DMS 273 treated with DMSO at 0.1 percent for 48 hours (cell line): ENCODE measurements at places on chromosomes 5 and 9.

DNA sequence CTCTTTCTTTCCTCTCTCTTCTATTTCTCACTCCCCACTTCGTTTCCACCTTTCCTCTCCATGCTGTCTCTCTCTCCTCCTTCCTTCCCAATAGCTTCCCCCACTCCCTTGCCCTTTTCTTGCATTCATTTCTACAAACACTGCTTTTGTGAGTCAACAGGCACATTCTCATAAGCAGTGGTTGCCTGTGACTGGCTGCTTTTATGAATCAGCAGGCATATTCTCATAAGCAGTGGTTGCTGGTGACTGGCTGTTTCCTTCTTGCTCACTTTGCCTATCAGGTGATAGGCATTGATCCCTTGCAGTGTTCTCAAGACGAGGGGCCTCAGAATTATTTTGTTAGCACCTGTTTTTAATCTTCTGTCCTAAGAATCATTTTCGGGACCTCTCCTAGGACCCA is 116.1 kb upstream of the ACTBL2 start:
- no peak for DNase-seq

- no peak for DNase-seq
These were observed 91.7 kb upstream of the ADAMTSL1 start for GRCh38 chr9:18382243-18382642.

DNA sequence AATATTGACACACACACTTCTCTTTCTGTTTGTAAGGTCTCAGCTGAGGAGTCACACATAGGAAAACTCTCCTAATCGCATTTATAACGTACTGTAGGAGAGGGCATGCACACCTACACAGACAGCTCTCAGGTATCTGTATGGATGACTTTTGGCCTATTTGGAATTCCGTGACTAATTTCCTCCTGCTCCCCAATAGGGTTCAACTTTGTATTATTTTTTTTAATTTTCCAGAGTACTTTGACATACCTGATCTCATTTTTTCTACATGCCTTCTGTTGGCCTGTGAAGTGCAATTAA is 195.9 kb downstream of the ARHGAP26 start:
- no peak for DNase-seq

DNA sequence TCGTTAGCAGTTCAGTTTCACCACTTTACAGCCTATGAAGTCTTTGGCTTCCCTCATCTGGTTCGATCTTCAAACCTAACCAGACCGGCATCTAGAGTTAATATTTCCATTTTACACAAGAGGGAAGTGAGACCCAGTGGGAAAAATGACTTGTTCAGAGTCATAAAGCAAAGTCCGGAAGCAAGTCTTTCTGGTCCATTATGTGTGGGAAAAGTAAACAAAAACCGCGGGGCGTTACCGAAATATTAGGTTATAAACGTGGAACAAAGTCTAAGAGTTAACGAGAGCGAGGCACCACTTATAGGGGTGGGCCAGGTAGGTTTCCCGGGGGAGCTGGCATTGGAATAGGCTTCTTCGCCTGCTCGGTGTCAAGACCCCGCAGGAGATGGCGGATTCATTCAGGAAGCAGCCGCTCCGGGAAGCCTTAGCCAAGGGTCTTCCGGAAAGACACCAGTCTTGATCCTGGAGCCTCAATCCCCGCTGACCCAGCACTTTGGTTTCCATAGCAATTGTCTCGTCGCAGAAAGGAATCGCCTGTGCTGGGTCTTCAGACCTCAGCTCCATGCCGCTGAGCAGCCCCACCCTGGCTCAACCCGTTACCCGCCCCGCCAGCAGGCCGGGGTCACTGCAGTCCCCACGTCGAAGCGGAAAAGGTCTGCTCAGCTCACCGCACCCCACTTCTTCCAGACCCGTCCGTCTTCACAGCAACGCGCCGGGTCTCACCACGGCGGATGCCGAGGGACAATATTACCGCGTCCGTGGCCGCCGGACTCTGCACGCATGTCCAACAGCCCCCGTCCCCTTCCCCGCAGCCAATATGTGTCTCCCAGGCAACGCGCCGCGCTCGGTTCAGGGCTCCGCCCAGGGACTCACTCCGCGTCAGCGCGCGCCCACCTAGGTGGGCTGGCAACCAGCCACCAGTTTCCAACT is at the start of gene C5orf52:
TSS of gene C5orf52 (plus strand) at position 872 of the 930 bp plus-strand sequence. CDS start 82 bp downstream, outside the sequence.
- no peak for DNase-seq

DNA sequence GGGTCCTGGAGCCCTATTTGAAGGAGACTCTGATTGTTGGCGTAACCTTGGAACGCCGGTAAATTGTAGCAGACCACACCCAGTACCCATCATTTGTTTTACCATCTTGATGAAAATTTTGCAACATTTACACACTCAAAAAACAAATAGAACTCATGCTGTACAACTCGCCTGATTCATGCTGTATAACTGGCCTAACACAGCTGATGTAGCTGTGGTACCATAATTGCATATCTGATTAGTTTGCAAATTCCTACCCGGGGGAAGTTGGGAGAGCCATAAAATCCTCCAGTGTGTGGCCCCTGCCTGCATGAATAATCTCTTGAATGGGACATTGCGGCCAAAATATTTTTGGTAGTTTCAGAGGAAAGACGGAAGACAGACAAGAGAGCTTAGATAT is 9.7 kb downstream of the NIPAL4 start:
- DNase-seq = no peak

GRCh38 chr9:91720313-91720712 is 229.7 kb downstream of the ROR2 start:
- DNase-seq = no peak

GRCh38 chr5:17398431-17398830 is 99.6 kb upstream of the TAF11L2 start:
- peak; percentile 60 for DNase-seq

GRCh38 chr9:128786681-128787601 is at the start of gene TBC1D13:
TSS of gene TBC1D13 (plus strand) at chr9:128787253. CDS start at chr9:128787354, 101 bp downstream.
- DNase-seq = peak; percentile 64

DNA sequence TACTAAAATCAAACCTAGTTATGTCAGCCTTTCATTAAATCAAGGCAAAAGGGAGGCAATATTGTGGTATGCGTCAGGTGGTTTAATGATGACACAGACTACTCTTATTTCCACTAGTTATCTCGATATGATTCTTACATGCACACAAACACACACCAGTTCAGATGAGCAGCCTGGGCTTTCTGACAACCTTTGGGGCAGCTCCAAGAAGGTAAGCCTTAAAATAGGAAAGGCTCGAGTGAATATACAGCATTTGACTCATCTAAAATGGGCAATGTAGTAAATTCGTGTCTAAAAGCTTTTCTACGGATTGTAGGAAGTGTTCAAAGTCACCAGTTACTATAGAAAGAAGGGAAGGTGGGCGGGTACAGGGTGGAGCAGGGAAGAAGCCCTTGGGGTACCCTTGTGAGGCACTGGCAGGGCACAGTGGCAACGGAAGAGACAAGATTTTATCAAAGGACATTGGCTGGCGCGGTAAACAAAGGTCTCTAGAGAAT is 1.9 kb downstream of the ANKH start:
- no peak for DNase-seq

DNA sequence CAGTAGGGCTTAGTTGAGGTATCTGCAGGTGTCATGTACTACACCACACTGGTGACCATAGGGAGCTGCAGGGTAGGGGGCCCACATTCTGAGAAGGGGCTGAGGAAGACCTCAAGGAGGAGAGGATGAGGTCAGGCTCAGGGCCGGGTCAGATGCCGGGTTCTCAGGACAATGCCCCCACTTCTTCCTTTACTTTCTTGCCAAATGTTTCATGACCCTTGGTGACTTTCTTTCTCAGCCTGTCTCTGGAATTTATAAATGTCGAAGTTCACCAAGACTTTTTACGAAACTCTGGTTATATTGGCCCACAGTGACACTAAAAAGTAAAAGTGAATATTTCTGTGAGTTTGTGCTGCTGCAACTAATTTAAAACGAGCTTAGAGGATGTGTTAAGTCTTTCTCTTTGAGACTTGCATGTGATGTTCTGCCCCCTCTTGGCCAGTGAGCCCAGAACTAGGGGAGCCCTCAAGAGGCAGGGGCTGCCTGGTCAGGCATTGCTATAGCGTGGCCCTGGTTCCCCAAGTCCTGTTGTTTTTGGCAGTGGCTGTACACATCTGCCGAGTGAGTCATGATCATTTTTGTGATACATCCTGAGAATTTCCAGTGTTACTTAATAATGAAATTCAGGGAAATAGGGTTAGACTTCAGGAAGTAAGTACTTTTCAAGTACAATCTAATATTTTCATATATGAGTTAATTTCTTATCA is 11.2 kb downstream of the ACO1 start:
- DNase-seq = no peak

DNA sequence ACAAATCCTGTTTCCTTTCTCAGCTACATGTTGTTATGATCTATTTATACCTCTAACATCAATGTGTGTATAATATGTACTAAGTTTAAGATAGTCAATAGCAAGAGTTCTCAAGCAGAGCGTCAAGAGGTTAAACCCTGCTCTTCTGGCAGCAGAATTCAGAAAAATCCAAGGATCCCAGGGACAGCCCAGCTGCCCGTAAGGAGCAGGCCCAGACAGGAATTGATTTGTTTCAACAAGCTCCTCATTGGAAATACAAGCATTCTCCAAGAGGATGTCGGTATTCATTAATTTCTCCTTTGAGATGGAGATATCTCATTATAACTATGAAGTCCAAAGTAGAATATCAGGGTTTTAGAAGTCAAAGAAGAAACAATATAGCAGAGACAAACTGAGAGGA is 14.9 kb downstream of the EFNA5 start:
- DNase-seq = no peak

DNA sequence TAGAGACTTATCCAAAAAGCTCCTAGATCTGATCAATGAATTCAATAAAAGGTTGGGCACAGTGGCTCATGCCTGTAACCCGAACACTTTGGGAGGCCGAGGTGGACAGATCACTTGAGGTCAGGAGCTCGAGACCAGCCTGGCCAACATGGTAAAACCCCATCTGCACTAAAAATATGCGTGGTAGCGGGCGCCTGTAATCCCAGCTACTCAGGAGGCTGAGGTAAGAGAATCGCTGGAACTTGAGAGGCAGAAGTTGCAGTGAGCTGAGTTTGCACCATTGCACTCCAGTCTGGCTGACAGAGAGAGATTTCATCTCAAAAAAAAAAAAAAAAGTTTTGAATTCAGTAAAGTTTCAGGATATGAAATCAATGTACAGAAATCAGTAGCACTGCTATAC is 20.0 kb downstream of the DCTN4 start:
- DNase-seq = no peak

- DNase-seq = no peak
These were observed 16.6 kb downstream of the GGTA1 start for GRCh38 chr9:121483049-121483448.

DNA sequence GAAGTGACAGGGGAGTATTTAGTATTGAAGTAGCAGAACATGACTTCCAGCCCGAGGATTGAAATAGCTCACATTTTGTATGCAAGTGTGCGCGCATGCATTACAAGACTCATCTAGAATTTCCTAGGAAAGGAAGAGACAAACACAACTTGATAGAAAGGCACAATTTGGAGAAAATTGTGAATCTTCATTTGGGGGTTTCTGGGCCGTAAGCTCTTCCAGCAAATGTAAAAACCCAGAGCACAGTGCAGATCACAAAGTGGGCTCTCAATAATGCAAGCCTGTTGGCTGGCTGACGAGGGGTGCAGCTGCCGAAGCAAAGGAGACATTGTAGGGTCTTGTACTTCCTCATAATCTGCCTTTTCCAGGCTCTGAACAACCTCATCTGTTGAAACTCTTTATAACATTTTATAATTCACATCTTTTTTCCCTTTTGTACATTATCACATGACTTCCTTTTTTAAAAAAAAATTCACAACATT is 109.0 kb downstream of the BAAT start:
- no peak for DNase-seq

DNA sequence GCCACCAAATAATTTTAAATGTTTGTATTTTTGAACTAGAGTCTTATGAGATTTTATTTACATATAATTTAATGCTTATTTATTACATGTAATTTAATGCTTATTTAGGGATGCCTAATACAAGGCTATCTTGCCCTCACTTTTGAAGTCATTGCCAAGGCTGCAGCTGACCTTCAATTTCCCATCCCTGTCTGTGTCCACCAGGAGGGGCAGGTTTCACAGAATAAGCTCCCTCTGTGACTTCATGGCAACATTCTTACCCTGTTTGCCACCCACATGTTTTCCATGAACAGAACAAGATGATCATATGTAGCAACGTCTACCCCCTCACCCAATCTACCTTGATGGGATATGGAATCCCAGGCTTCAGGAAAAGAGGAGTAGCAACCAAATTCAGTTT is 27.0 kb downstream of the C5 start:
- no peak for DNase-seq

GRCh38 chr5:179827680-179828079 is 7.0 kb downstream of the SQSTM1 start:
- DNase-seq = no peak

- no peak for DNase-seq
These were observed 19.7 kb downstream of the BRD3OS start for GRCh38 chr9:134044944-134045343.

GRCh38 chr9:85631809-85632208 is 109.9 kb downstream of the AGTPBP1 start:
- no peak for DNase-seq

- DNase-seq = no peak
These were observed 5.8 kb upstream of the ENTPD8 start for GRCh38 chr9:137446851-137447471.

DNA sequence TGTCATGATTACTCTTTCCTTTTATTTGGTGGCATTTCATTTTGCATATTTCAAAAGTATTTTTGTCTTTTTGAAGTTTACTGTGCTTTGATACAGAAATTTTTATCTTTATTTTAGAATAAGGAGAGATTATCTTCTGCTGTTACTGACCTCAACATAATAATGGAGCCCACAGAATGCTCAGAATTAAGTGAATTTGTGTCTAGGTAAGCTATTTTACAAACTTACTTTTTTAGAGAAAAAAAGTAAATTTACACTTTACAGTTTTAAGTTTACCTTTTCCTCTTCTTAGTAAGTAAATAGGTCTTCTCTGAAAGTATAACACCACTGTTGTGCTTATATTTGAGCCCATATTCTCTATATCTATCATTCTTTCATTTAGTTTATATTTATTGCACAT is 19.8 kb downstream of the CENPP start:
- DNase-seq = no peak

DNA sequence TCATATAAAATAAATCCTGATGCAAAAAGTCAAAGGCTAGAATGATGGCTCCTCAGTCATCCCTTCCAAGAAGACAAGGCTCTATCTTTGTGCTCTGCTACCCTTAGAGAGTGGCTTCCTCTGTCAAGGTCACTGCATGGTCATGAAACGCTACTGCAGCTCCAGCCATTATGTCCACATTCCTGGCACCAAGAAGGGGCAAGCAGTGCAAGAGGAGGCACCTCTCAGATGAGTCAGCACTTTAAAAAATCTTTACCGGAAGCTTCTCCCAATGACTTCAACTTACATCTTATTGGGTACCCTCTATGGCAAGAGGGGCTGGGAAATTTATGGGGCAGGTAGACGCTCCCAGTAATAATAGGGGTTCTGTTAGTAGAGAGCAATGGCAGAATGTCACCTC is 129.5 kb upstream of the CPEB4 start:
- no peak for DNase-seq

DNA sequence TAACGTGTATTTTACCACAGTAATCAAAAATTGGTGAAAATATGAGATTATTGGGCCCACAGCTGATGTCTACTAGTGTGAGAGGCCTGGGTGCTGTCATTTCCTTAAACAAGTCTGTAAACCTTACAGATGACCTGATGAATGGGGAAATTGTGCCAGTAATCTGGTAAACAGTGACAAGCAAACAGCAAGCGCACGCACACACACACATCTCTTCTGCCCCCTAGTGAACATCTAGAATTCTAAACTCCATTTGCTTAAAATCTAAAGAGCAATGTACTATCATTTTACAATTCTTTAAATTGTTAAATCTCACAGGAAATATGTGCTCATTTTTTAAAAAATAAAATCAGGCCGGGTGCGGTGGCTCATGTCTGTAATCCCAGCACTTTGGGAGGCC is 7.5 kb upstream of the RAPGEF1 start:
- no peak for DNase-seq
